Osteoblast (primary cell): ENCODE measurements at places on chromosomes 2 and 18. TPM values are rescaled to one million over a fixed set of nuclear protein-coding genes. Genes with fewer than 3 reads are reported as not detected.

The CAPN14 gene
- under 0.01 TPM in 2 replicates for total RNA-seq

The SCN3A gene
- total RNA-seq, result 0.59 and 0.72 TPM in 2 replicates

The DPP4 gene
- total RNA-seq, result 192 and 256 TPM in 2 replicates

The HES6 gene
- total RNA-seq, result 1.8 and 4.0 TPM in 2 replicates

- no peak for DNase-seq
Observed at GRCh38 chr18:29147944-29148343, 971.0 kb upstream of the CDH2 start.

DNA sequence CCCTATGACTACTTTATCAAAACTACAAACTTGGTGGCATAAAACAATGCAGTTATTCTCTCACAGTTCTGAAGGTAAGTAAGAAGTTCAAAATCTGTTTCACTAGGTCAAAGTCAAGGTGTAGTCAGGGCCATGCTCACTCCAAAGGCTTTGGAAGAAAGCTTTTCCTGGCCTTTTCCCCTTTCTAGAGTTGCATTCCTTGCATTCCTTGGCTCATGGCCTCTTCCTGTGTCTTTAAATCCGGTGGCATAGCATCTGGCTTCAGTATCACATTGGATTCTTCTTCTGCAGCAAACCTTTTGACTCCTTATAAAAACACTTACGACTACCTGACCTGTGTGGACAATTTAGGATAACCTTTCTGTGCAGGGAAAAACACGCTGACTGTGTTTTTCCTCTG, 543.5 kb upstream of the HNMT start:
- DNase-seq, result no peak

DNA sequence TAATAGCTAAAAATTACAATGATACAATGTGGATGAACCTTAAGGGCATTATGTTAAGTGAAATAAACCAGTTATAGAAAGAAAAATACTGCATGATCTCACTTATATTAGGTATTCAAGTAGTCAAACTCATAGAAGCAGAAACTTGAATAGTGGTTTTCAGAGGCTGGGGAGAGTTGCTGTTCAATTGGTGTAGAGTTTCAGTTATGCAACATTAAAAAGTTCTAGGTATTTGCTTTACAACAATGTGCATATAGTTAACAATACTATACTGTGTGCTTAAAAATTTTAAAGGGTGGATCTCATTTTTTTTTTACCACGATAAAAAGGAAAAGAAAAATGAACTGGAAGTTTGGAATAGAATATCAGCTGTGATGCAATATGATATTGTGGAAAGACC, 479.1 kb downstream of the SPAG16 start:
- DNase-seq, result peak; percentile 31

DNA sequence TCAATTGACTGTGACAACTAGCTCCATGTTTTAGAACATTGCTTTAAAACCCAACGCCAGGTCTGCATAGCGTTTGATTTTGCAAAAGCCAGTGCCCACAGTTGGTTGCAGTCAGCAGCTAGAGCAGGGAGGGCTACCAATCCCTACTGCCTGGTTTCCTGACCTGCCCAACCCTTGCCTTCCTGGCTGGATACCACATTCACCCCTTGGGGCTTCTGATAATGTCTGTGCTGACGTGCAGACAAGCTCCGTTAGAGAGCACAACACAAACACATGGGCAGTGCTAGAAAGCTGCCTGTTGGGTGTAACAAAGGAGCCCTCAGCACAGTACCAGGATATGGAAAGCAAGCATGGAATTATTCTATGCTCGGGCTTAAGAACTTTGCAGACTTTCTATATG, 71.4 kb upstream of the THSD7B start:
- DNase-seq, result no peak

DNA sequence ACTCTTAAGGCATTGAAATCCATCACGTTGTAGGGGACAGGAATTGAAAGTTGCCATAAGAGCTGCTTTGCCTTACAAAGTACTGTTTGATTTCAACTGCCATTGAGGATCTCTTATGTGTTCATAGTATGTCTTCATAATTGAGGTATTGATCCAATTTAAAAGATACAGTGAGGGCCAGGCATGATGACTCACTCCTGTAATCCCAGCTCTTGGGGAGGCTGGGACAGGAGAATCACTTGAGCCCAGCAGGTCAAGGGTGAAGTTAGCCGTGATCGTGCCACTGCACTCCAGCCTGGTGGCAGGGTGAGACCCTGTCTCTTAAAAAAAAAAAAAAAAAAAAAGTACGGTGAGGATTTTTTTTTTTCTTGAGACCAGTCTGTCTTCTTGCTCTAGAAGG, 91.7 kb upstream of the EML6 start:
- DNase-seq, result no peak

DNA sequence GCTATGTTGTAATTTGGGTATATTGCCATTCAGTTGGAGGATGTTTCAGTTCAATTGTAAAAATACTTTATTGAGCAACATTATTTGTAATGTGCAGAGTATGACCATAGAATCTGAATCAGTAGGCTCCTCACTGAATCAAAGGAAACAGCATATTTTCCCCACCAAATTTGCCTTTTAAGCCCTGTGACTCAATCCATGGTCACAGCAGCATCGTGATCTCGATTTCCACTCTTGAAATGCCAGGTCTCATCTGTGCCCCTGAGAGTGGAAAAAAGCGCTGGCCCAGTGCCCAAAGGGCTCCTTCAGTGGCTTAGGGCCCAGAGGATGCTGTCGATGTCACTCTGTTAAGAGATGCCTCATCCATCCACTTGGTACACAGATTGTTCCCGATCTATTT, 57.5 kb downstream of the FHOD3 start:
- peak; percentile 70 for DNase-seq

DNA sequence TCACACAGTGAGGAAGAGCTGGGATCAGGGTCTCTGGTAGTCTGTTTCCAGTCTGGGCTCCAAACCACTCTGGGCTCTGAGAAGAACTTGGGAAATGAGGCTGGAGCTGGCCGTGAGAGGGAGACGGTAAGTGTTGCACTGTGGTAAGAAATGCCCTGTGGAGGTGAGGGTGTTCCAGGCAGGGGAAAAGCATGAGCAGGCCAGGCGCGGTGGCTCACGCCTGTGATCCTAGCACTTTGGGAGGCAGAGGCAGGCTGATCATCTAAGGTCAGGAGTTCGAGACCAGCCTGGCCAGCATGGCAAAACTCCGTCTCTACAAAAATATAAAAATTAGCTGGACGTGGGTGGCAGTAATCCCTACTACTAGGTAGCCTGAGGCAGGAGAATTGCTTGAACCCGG, 14.3 kb upstream of the DES start:
- DNase-seq, result no peak

DNA sequence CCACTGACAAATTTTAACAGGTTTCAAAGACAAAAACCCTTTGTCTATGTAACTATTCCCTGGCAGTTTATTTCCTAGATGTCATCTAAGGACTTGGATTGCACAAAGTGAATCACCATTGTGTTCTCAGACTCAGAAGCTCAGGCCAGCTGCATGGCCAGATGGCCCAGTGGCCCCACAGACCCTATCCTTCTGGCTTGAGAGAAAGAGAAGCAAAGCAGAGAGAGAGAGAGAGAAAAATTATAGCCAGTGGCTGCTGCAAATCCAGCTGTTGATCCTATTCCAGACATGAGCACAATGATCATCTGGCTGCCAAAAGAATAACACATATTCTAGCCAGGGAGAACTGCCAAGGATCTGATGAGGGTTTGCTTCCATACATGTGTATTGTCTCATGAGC, 25.8 kb downstream of the CTLA4 start:
- peak; percentile 8 for DNase-seq

DNA sequence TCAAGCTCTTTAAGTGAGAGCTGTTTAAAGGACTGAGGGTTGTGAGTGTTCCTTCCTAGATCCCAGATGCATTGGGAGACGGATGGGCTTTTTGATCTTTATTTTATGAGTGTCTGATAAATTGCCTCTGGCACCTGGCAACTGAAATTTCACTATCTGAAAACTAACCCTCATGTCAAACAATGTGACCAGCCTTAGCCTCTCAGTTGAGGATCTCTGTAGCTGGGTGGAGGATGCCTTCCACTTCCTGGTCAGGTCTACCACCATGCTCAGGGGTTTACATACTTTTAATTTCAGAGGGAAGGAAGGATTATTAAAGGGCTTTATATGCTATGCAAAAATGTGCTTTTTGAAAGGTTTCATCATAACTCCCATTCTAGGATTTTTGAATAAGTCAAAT, 70.5 kb upstream of the NT5C1B start:
- DNase-seq, result no peak

DNA sequence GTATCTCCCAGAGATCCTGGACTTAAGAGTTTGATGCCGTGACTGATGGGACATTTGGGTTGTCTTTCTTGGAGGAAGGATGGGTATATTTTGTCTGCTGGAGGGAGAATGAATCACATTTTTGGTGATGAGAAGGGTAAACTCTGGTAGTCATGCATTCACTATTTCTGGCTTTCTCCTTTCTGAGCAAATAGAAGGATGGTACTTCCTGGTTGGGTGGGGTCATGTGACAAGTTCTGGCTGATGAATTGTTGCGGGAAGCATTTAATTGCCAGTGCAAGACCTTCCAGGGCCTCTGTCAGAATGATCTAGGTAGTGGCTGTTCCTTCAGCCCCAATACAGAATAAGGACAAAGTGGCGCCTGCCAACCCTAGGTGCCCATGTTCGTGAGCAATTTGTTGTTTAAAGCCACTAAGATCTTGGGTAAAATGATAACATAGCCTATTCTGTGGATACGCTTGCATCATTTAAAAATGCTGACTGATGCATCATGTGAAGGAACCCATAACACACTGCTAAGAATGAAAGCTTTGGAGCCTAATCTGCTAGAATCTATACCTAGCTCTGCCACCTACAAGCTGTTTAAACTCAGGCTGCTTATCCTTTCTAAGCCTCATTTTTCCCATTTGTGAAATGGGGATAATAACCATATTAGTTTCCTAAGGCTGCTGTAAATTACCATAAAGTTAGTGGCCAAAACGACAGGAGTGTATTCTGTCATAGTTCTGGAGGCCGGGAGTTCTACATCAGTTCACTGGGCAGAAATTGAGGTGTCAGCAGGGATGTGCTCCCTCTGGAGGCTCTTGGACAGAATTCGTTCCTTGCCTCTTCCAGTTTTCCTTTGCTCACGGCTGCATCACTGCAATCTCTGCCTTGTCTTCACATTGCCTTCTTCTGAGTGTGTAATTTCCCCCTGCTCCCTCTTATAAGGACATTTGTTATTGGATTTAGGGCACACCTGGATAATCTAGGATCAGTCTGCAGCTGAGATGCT, 281.3 kb downstream of the AGPS start:
- DNase-seq, result no peak
